ENCODE measurements at places on chromosomes 6 and 20.

- no peak for DNase-seq
Observed at GRCh38 chr6:105357165-105357564, 45.7 kb downstream of the PREP start.

DNA sequence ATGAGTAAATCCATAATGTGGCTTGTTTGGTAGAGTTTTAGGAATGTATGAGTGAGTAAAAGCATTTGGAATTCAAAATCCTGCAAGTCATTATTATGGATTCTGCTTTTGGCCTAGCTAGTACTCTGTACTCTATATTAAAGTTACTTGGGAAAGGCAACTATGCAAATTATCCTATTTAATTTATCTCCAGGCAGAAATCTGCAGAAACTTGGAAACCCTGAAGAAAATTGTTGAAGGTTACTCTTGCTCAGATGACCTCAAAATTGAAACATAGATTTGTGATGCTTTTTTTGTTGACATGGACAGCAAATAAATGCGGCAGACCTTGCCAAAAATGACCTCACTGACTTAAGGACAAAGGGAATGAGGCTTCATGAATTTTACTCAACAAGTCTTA, 477.1 kb upstream of the EYS start:
- DNase-seq: no peak

GRCh38 chr20:63702751-63703470, 4.9 kb downstream of the ARFRP1 start:
- peak; percentile 31 for DNase-seq

- DNase-seq: no peak
Observed at GRCh38 chr6:133085471-133085870, 155.7 kb upstream of the EYA4 start.

DNA sequence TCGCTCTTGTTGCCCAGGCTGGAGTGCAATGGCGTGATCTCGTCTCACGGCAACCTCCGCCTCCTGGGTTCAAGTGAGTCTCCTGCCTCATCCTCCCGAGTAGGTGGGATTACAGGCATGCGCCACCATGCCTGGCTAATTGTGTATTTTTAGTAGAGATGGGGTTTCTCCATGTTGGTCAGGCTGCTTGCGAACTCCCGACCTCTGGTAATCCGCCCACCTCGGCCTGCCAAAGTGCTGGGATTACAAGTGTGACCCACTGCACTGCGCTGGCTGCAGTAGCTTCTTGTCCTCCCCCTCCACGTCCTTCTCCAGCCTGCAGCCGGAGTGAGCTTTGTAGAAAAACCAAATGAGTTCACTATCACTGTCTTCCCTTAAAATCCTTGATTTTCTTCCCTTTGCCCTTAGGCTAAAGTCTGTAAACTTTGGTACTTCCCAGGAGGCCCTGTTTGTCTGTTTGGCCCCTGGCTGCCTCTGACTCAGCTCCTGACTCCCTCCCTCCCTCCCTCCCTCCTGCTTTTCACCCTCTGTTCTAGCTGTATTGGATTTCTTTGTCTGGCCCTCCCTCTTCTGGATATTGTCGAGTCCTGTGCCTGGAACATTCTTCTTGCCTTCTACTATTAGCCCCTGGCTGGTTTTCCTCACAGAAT, 12.9 kb downstream of the PARD6B start:
- peak; percentile 52 for DNase-seq
